Left ventricle myocardium inferior (tissue), 1 donor: ENCODE measurements at places on chromosomes 4 and X. TPM values are rescaled to one million over a fixed set of nuclear protein-coding genes. Genes with fewer than 3 reads are reported as not detected.

Gene SMIM10
- 4.9 TPM for total RNA-seq

DNA sequence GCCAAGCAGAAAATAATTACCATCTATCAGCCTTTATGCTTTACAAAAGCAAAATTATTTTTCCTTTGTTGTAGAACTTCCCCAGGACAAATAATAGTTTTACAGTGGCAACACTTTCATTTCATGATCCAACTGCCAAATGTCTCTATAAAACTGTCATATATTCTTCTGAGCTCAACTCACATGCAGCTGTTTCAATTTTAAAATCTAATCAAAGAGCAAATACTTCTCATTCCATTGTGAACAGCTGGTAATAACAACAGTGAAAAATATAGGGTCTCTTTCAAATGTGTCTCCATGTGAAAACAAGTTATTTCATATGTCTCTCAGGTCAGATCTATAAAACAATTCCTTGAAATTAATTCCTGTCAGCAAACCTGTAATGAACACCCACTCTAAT is 270.6 kb upstream of the SLC7A11 start:
- no peak for DNase-seq

- DNase-seq = no peak
These were observed 65.4 kb downstream of the ANKRD17 start for GRCh38 chr4:73193155-73193554.

DNA sequence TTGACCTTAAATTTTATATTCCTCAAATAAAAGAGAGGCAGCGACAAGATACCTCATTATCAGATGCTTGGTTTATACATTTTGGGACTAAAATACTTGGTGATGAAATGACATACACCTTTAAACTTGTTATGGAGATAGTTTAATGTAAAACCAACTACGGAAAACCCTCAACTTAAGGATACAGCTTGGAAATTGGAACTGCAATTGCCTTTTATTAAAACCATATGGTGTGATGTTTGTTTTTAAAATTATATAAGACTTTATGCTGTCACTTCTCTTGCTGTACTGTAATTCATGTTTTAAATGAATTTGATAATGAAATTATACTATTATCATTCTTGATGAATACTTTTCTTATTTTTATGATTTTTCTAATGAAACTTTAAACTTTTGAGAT is 25.9 kb downstream of the METTL14 start:
- no peak for DNase-seq
